Activated CD4-positive, alpha-beta T cell treated with anti-CD3 and anti-CD28 coated beads, Interleukin-2, amount 10 ng/mL, durations not matched to agents 7 days and 5 days (primary cell): ENCODE measurements at places on chromosomes 7 and 10.

GRCh38 chr10:23436983-23437382 is 1.9 kb upstream of the OTUD1 start:
- H3K36me3 ChIP-seq: peaks cover 15% of the 10 kb centered on the region
- H3K4me1 ChIP-seq: peaks cover 25% of the 10 kb centered on the region
- no peaks in the 10 kb centered on the region for H3K27me3 ChIP-seq
- no peak overlapping the region for H3K27ac ChIP-seq
- H3K4me3 ChIP-seq: no peak overlapping the region

DNA sequence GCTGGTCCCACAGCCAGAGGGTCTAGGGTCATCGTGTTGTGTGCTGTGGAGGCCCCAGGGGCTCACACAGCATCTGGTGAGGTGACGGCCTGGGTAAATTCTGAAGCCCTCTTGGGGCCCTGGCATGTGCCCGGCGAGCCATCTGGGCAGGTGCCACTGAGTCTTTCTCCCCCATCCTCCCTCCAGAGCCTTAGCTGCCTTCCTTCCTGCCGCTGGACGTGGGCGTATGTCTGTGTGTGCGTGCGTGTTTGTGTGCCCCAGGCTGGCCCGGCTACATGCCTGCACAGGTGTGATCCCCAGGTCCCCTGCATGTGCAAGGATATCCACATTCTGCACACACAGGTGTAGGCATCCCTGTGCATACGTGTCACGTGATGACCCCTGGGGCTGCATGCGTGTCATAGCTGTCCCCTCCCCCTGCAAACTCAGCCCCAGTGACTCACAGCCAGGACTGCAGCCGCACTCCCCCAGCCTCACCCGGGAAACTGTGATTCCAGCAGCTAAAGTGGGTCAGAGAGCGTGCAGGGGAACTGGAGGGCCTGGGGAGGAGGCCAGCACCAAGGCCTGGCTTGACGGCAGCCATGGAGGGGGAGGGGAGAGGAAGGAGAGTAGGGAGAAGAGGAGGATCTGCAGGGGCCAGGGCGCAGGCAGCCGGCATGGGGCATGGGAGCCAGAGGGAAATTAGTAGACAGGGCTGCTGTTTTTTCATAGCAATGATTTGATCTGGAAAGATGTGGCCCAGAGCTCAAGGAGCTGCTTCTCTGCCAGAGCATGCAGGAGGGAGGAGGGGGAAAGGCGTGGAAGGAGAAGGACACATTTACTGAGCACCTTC is 46.4 kb downstream of the ELFN1 start:
- H3K4me3 ChIP-seq: no peak overlapping the region
- H3K4me1 ChIP-seq: peaks cover 4% of the 10 kb centered on the region
- H3K27me3 ChIP-seq: no peaks in the 10 kb centered on the region

GRCh38 chr7:2729031-2729892 is 41.3 kb downstream of the AMZ1 start:
- no peaks in the 10 kb centered on the region for H3K36me3 ChIP-seq
- H3K4me1 ChIP-seq: peaks cover 12% of the 10 kb centered on the region
- DNase-seq: no peak

DNA sequence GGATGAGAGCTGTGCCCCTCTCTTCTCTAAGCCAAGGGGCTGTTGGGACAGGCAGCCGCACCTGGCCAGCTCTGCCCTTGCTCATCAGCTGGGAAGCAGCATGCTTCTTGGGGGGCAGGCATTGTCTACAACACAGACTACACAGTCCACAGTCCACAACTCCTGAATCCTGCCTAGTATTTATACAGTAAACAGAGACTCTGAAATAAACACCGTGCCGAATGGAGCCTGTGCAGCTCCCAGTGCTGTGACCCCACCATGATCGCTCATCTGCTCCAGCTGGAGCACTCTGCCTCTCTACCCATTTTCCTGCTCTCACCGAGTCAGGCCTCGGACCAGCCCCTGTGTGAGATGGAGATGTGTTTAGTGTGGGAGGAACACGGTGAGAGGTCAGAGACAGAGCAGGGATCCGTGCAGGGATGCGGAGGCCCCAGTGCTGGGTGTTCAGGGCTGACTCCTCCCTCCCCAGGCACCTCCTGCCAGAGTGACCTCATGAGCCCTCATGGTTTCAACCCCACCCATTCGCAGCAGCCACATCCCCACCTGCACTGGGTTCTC is 608.0 kb downstream of the DNAJB6 start:
- H3K4me3 ChIP-seq: no peak overlapping the region
- no peaks in the 10 kb centered on the region for H3K27me3 ChIP-seq
- no peaks in the 10 kb centered on the region for H3K4me1 ChIP-seq

GRCh38 chr7:104040666-104041065 is 51.2 kb upstream of the RELN start:
- H3K4me1 ChIP-seq: no peaks in the 10 kb centered on the region
- peaks cover 7% of the 10 kb centered on the region for H3K27me3 ChIP-seq
- no peak overlapping the region for H3K4me3 ChIP-seq
- H3K36me3 ChIP-seq: no peaks in the 10 kb centered on the region

GRCh38 chr7:127673902-127674301 is 21.9 kb downstream of the SND1 start:
- H3K36me3 ChIP-seq: peaks cover 61% of the 10 kb centered on the region
- DNase-seq: no peak
- H3K4me1 ChIP-seq: peaks cover 12% of the 10 kb centered on the region
- H3K4me3 ChIP-seq: no peak overlapping the region
- H3K27ac ChIP-seq: no peak overlapping the region

GRCh38 chr7:45459476-45459875 is 114.7 kb upstream of the ADCY1 start:
- H3K4me3 ChIP-seq: no peak overlapping the region
- H3K27me3 ChIP-seq: no peaks in the 10 kb centered on the region
- H3K27ac ChIP-seq: no peak overlapping the region
- no peaks in the 10 kb centered on the region for H3K4me1 ChIP-seq

DNA sequence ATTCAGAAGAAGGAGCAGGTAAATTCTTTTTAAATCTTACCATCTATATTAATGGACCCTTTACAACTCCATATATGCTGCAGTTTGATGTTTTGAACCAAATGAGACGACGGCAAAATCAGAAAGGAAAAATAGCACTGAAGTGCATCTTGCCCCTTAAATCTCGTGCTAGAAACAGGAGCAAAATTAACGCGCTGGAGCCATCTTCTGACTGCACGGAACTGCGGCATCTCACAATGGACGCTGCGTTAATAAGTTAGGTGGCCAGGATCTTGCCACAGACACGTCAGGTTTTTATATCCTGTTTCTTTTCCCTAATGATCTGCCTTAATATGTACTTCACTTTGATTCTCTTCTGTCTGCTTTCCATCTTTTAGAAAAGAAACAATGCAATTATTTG is 354.5 kb downstream of the TFEC start:
- no peak overlapping the region for H3K27ac ChIP-seq
- no peaks in the 10 kb centered on the region for H3K36me3 ChIP-seq
- H3K4me3 ChIP-seq: no peak overlapping the region
- no peaks in the 10 kb centered on the region for H3K27me3 ChIP-seq

DNA sequence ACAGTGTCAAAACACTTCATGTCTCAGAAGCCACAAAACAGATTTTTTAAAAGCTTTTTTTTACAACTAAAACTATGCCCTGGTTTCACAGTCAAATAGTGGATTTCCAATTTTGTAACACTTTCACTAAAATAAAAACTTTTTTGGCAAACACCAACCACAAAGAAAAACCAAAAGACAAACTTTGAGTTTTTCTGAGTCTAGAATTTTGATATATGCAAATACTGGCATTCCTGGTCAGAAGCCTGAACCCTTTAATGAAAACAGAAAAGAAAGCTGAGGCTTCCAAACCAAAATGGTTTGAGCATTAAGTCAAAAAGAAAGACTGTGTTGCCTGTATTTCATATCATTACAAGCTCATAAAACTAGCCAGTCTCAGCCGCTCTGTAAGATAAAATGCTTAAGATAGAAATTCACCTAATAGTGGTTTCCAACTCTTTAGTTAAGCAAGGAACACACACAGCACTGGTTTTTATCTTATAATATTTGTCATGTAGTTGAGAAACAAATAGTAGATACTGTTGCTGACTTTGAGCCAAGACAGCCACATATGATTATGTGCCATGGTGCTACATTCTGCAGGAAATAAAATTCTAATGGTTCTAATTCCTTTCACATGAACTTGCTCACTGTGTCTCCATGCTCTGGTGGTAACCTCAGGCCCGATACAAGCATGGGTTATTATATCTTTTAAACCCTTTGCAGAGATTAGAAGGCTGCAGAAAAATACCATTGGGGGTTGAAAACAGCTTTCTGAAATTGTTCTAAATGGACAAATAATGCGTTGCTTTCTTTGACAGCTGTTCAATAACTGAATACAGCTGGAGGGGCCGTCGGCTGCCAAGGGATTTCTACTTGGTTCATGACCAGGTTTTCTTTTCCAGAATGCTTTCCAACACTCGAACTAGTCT is 49.4 kb downstream of the FAM171A1 start:
- no peak for DNase-seq
- H3K4me1 ChIP-seq: peaks cover 3% of the 10 kb centered on the region
- no peaks in the 10 kb centered on the region for H3K27me3 ChIP-seq
- no peaks in the 10 kb centered on the region for H3K36me3 ChIP-seq
- no peak overlapping the region for H3K4me3 ChIP-seq

- peaks cover 12% of the 10 kb centered on the region for H3K4me1 ChIP-seq
- no peak overlapping the region for H3K27ac ChIP-seq
- no peak for DNase-seq
- H3K36me3 ChIP-seq: no peaks in the 10 kb centered on the region
- H3K4me3 ChIP-seq: no peak overlapping the region
Measured at GRCh38 chr7:50088463-50089129, 4.5 kb downstream of the ZPBP start.

DNA sequence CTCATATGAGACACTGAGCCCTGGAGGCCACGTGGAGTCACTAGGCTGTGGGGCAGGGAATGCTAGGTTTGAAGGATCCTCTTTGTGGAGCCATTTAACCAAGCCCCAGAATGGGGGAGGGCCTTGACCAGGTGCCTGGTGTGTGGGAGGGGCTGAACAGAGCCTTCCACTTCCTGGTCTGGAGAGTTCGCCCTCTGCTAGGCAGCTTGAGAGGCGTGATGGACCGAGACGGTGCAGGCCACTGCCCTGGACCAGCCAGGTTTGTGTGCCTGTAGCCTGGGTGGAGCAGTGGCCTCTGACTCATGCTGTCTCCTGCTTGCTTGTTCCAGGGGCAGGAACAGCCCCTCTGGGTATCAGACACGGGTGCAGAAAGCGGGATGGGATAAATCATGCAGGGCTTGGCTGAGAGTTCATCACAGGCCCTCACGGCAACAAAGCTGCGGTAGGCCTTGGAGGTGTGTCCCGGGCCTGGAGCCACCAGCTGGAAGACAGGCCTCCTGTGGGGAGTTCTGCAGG is 27.4 kb downstream of the ADAMTS14 start:
- H3K27ac ChIP-seq: no peak overlapping the region
- H3K4me1 ChIP-seq: no peaks in the 10 kb centered on the region
- H3K27me3 ChIP-seq: no peaks in the 10 kb centered on the region
- no peak overlapping the region for H3K4me3 ChIP-seq
- H3K36me3 ChIP-seq: no peaks in the 10 kb centered on the region
- no peak for DNase-seq

GRCh38 chr7:15498465-15498864 is 63.4 kb downstream of the AGMO start:
- no peaks in the 10 kb centered on the region for H3K36me3 ChIP-seq
- DNase-seq: no peak
- no peak overlapping the region for H3K27ac ChIP-seq
- no peaks in the 10 kb centered on the region for H3K27me3 ChIP-seq
- H3K4me1 ChIP-seq: no peaks in the 10 kb centered on the region
- no peak overlapping the region for H3K4me3 ChIP-seq

GRCh38 chr10:88424881-88425280 is 158.2 kb downstream of the RNLS start:
- peaks cover 5% of the 10 kb centered on the region for H3K4me1 ChIP-seq
- DNase-seq: no peak
- peaks cover 3% of the 10 kb centered on the region for H3K27me3 ChIP-seq
- H3K4me3 ChIP-seq: no peak overlapping the region
- H3K36me3 ChIP-seq: no peaks in the 10 kb centered on the region

GRCh38 chr10:85047170-85047834 is 718.9 kb downstream of the CCSER2 start:
- no peaks in the 10 kb centered on the region for H3K27me3 ChIP-seq
- H3K27ac ChIP-seq: no peak overlapping the region
- H3K36me3 ChIP-seq: no peaks in the 10 kb centered on the region
- no peak overlapping the region for H3K4me3 ChIP-seq
- no peaks in the 10 kb centered on the region for H3K4me1 ChIP-seq
- DNase-seq: no peak

GRCh38 chr7:3835109-3835508 is 534.1 kb downstream of the SDK1 start:
- H3K4me3 ChIP-seq: no peak overlapping the region
- no peak overlapping the region for H3K27ac ChIP-seq
- H3K27me3 ChIP-seq: peaks cover 2% of the 10 kb centered on the region
- DNase-seq: no peak
- no peaks in the 10 kb centered on the region for H3K36me3 ChIP-seq

- no peak overlapping the region for H3K4me3 ChIP-seq
- H3K4me1 ChIP-seq: peaks cover 2% of the 10 kb centered on the region
Measured at GRCh38 chr10:101283762-101284100, 54.5 kb upstream of the LBX1 start.

GRCh38 chr7:108461840-108462239 is 5.6 kb upstream of the NRCAM start:
- H3K4me3 ChIP-seq: no peak overlapping the region
- H3K4me1 ChIP-seq: peaks cover 24% of the 10 kb centered on the region
- H3K27ac ChIP-seq: no peak overlapping the region
- no peak for DNase-seq

DNA sequence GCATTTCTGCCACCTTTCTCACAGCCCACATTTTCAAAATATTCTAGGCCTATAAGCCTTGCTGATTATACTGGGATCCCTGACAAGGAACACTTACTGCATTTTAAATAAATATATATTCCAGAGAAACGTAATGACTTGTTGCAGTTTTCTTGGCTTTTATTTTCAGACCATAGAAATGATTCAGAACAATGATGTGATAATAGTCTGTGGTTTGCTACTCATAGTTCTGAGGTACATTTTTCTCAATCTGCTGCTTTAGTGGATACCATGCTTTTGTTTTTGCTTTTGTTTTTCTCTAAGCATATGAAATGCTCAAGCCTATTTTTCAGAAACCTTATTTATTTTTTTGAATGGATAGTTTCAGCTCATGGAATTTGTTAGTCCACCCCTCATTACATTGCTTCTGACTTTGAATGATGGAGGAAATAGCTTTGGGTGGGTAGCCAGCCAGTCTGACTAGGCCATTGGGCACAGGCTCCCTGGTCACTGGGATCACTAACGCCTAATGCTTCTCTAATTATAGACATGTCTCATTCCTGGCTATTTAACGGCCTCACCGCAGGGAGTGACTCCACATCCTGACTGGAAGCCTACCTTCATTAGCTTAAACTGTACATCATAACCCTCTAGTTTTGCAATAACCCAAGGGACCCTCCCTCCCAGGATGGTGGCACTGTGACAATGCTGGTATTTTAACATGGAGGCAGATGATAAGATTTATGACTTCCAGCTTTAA is 66.1 kb downstream of the MBL2 start:
- no peaks in the 10 kb centered on the region for H3K4me1 ChIP-seq
- no peak for DNase-seq
- no peak overlapping the region for H3K4me3 ChIP-seq
- no peak overlapping the region for H3K27ac ChIP-seq
- H3K36me3 ChIP-seq: no peaks in the 10 kb centered on the region
